ENCODE measurements at places on chromosomes 13 and 19.

GRCh38 chr19:45279587-45280192 lies 28.6 kb downstream of the MARK4 start:
- no peak for DNase-seq

DNA sequence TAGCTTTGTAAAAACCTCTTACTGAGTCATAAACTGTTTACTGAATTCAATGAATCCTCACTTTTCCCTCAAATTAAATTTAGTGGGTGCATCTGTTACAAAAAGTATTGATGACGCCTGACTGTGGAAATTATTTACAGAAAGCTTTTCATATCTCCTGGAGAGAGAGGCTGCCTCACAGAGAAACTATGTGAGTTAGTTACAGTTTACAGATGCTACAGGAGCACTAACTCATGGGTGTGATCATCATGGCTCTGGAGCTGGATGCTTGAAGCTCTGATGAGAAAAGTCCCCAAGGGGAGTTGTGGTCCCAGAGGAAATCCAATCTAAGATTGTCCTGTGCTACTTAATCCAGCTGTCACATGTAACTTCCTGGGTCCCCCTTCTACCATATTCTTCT lies 590.8 kb downstream of the LMO7 start:
- DNase-seq, result no peak

- DNase-seq, result no peak
Measured at GRCh38 chr19:10830931-10831779, 4.9 kb downstream of the TMED1 start.

GRCh38 chr19:49231804-49232203 lies 74.2 kb downstream of the TRPM4 start:
- peak; percentile 26 for DNase-seq

DNA sequence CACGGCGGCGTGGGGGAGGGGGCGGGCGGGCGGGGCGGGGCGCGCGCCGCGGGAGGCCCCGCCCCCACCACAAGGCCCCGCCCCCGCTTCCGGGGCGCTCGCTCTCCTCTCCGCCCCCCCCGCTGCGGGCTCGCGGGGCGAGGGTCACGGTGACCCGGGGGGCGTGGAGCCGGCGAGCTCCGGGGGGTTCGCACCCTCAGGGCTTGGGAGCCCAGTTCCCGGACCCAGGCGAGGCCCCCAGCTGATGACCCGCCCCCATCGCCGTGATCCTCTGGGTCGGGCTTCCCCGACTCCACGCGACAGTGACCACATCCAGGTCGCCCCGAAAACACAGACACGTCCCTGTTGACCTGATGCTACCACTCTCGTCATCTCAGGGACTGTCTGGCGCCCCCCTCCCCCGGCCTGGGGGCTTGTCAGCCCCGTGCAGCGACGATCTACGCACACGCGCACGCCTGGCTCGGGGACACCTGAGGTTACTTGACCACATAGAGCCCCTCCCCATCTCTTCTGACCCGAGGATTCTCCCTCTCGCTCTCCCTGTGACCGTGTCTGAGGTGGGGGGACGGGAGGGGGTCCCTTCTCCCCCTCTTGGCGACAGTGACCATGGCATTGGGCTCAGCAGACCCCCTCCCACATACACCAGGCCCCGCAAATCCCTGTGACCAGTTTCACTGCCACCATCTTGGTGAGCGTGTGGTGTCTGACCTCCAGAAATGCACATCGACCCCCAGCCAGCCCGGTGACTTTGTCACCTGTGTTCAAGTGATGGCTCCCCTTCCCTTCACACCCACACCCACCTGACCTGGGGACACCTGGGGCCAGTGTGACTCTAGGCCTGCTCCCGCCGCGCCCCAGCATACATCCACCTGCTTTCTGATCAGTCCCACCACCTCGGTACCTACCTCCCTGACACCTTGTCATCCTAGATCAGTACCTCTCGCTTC lies 670 bp downstream of the MAP2K7 start:
- no peak for DNase-seq

DNA sequence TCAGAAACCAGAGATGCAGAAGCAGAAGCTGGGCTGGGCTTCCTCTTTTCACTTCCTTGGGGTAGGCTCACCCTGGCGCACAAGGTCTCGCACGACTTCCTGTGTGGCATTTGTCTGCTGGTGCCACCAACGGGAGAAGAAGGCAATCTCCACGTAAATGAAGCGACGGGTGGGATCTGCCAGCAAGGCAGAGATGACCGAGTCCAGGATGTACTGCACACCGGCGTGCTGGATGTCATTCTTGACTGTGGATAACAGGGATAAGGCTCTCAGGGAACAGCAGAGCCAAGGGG lies 1.3 kb downstream of the MAN2B1 start:
- peak; percentile 80 for DNase-seq

DNA sequence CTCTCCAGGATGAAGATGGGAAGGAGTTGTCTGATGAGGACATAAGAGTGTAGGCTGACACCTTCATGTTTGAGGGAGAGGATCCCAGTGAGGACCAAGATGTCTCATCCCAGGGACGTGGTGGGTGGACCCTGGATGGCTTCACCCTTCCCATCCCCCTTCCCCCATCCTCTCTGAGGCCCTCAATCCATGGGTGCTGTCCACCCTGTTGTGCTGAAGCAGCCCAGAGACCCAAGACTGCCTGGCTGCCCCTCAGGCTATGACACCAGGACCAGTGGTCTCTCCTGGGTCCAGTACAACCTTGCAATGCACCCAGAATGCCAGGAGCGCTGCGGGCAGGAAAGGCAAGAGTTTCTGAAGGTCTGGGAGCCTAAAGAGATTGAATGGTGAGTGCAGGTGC lies 3.4 kb upstream of the CYP4F12 start:
- DNase-seq, result no peak

DNA sequence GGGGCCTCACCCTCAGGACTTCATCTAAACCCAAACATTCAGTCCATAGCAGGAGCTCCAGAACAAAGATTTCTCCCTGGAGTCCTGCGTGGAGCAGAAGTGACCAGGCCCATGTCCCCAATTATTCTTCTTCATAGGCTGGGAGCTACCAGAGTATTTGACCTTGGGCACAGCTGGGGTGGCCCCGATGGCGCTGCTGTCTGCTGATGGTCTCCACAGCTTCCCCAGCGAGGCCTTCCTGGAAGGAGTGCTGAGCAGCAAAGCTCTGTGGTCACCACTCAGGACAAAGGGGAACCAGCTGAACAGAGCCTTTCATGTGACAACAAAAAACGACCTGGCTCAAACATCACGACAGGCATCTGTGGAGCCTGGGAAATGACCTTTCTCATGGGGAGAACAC lies 62.7 kb upstream of the ARGLU1 start:
- DNase-seq, result no peak
